ENCODE measurements at places on chromosomes 6 and 20.

- DNase-seq, result peak; percentile 66
Measured at GRCh38 chr6:135114355-135115145, 59.9 kb upstream of the HBS1L start.

DNA sequence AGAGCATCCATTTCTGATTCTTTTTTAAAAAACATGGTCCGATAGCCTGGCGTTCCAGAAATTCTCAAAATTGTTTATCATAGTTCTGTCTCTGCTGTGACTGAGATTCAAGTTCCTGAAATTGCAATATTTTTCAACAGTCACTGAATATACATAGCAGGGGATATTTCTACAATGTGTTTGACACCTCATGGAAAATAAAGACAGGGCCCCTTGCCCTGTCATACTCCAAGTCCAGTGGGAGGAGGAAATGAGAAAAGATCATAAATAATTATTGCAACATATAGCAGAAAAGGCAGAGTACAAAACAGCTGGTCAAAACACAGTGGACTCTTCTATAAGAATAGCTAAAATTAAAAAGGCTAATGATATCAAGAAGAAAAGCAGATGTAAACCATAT, 234.8 kb upstream of the SPTLC3 start:
- DNase-seq, result no peak

DNA sequence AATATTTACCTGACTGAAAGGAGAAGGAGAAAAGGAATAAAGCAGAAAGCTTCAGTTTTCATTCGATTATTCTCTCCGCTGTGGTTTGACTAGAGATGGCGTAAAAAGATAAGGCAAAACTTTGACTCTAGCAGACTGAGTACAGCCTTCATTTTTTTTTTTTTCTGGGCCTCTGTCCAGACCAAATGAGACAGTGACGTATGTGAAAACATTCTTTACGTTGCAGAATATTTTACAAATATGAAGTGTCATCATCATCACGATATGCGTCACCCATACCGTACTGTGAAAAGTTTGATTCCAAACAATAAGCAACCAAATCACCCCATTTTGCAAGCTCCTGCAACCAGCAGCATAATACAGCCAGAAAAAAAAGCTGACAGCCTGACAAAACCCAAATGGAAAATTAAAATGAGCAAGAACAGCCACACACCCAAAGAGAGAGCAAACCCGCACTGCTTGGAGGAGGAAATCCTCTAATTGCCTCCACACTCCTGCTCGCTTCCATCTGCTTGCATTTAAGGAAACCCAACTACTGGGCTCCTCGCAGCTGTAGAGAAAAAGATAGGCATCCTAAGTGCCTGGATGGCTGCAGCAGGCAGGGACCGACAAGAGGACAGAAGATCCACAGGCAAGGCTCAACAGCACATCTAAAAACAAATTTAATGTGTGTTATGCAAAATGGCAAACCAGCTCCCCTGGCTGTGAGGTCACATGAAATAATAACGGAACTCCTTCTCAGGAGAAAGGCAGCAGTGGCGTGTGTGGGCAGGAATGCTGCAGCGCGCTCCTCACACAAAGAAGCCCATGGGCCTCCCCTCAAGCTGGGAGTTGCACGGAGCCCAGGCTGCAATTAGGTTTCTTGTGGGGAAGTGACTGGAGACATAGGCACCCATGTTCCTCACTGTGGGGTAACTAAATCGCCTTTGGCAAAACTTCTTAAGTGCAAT, 113.1 kb downstream of the FYN start:
- DNase-seq, result no peak

GRCh38 chr20:45440891-45441685, 25.1 kb downstream of the PIGT start:
- DNase-seq, result no peak

DNA sequence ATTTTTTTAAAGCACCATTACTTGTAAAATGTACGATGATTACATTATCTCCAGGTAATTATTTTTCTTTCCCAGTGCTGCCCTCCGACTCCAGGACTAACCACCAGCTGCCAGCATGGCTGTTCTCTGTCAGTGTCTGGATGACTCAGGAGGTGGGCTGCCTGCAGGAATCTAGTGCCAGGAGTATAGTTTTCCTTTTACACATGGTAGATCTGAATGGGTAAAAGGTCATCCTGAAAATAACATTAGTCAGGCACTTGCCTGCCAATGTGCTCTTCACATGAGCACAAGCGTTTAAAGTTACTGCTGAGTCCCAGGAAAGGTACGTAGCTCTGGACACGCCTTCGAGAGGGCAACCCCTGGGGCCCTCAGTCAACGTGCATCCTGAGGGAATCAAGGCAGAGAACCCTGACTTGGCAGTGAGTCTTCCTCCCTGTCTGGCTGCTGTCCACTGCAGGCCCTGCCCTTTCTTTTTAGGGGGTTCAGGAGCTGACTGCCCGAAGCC, 2.4 kb downstream of the DYNLT1 start:
- DNase-seq, result no peak

DNA sequence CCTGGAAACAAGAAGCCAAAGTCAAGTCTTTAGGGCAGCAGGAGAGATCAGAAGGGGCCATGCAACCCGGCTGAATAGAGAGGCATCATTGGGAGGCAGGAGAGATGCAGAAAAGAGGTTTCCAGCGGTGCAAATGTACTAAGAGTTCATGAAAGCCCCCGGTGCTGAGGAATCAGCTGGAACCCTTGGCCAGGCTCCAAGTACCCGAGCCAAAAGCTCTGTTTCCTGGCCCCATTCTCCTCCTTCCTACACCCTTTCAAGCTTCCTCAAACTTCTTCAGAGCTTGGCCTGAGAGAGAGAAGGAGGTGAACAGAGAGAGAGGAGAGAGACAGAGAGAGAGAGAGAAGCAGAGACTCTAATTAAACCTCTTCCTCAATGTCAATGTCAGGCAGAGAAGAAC, 433.5 kb downstream of the PRKN start:
- DNase-seq, result no peak
